ENCODE measurements at places on chromosomes 3 and 15. TPM values are rescaled to one million over a fixed set of nuclear protein-coding genes. Genes with fewer than 3 reads are reported as not detected.

The LHFPL4 gene
- total RNA-seq = under 0.01 TPM

The ASB7 gene
- 9.1 TPM for total RNA-seq

The ALDH1A3 gene
- total RNA-seq = 25.4 TPM

The AHSG gene
- total RNA-seq = 0.75 TPM

The FETUB gene
- total RNA-seq = 0.04 TPM

The SLCO2A1 gene
- 0.49 TPM for total RNA-seq

The CATSPER2 gene
- total RNA-seq = 0.93 TPM

The SLCO3A1 gene
- 1.7 TPM for total RNA-seq

The ZNF80 gene
- 0.04 TPM for total RNA-seq

The PLA2G4B gene
- total RNA-seq = 7.2 TPM

The NDN gene
- total RNA-seq = 200 TPM

The SHQ1 gene
- 20.7 TPM for total RNA-seq

The ALS2CL gene
- total RNA-seq = 5.1 TPM

DNA sequence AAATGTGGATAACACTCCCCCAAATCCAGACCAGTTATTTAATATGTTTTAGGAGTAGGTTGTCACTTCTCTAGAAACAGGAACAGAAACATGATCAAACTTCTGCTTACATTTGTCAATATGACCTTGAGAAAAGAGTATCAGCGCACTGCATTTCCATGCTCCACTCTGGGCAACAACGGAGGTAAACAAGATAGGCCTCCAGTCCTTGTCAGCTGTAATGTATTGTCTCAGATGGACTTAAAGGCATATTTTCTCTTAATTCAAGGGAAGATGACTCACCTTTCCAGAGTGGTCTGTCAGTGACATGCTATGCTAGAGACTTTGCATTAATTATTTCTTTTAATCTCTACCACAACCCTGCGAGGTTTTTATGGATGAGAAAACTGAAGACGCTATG, 51.6 kb upstream of the TCF12 start:
- DNase-seq = no peak

- no peak for DNase-seq
Observed at GRCh38 chr15:59282515-59283337, 76.1 kb downstream of the LDHAL6B start.

- no peak for DNase-seq
Observed at GRCh38 chr3:189952272-189952671, 168.4 kb downstream of the P3H2 start.

- no peak for DNase-seq
Observed at GRCh38 chr3:126644615-126645014, 10.3 kb downstream of the TXNRD3 start.

DNA sequence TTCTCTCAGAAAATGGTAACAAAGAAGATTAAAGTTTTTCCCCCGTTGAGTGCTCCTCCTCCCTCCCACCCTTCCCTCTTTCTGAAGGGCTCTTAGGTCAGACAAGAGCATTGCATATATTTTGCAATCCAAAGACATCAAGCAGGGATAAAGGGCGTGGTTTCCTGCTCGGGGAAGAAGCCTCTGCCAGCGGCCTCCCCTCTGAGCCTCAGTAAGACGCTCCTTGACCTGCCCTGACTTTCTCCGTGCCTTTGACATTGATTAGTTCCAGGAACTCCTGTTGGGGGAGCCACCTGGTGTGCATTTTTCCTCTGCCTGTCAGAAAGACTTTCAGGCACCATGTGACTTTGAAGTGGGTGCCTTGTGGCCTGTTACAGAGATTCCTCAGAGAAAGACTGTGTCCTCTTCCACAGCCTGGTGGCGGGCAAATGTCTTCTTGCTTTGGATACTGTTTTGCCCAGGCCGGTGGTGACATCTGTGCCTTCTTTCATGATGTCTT, 87.2 kb upstream of the TBL1XR1 start:
- DNase-seq = peak; percentile 66

DNA sequence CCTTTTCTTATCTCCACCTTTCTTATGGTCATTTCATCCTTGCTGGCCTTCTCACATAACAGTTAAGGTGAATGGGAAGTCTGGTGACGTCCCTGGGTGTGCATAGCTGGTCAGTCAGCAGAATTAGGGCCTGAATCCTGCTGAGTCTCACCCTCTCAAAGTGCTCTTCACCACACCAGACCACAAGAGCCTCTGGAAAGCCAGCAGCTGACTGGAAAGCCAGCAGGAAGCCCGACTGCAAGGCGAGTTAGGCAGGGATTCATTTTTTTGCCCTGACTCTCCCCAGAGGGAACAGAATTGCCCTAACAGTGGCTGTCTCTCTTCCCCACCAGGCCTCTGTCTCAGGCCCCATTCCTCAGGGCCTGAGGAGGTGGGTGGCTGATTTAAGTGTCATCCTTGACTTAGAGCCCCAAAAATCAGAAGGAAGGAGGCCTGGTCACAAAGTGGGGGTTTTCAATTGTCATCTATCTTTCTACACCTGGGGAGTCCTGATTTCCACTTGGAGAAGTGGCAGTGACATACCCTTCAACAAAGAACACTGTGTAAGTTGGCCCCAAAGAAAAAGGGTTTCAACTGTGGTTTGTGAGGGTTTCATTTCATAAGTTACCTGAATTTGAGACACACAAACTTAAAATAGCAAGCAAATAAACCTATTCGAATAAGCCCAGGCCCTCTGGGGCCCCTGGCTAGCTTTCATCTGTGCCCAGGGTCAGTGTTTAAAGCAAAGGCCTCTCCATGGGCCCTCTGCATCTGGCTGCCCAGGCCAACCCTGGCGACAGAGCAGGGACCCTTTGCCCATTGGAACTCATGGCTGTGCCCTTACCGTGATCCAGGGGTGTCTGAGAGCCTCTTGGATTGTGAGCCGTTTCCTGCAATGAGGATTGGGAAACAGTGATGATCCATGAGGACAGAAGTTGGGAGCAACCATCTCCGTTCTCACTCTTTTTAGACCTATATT, 90.5 kb upstream of the HERC1 start:
- no peak for DNase-seq

- no peak for DNase-seq
Observed at GRCh38 chr3:141853629-141854168, 22.7 kb upstream of the ATP1B3 start.

GRCh38 chr3:119508172-119508845, 10.0 kb downstream of the TIMMDC1 start:
- DNase-seq = no peak

DNA sequence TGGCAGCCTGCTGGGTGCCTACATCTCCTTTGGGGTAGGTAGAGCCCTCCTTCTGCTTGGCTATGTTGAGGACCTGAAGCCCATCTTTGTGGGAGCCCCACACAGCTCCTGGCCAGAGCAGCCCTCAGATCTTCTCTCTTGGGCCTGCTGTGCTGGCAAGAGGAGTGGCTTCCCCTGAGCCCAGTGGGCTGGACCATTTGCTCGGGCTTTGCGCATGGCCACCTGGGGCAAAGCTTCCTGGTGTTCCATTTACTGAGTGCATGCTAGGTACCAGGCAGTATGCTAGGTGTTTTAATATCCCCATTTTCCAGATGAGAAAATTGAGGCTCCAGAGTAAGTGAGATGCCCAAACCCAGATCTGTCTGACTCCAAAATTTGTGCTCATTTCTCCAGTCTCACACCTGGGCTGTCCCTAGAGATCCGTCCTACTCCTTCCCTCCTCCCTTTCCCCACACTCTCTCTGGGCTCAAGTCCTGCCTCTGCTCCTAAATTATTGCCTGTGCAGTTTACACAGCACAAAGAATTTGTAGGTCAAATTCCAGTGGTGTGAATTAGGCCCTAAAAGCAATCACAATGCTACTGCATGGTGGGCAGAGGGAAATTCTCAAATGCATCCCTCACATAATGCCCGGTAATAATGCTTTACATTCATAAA, 39.7 kb downstream of the SLC28A1 start:
- DNase-seq = no peak

DNA sequence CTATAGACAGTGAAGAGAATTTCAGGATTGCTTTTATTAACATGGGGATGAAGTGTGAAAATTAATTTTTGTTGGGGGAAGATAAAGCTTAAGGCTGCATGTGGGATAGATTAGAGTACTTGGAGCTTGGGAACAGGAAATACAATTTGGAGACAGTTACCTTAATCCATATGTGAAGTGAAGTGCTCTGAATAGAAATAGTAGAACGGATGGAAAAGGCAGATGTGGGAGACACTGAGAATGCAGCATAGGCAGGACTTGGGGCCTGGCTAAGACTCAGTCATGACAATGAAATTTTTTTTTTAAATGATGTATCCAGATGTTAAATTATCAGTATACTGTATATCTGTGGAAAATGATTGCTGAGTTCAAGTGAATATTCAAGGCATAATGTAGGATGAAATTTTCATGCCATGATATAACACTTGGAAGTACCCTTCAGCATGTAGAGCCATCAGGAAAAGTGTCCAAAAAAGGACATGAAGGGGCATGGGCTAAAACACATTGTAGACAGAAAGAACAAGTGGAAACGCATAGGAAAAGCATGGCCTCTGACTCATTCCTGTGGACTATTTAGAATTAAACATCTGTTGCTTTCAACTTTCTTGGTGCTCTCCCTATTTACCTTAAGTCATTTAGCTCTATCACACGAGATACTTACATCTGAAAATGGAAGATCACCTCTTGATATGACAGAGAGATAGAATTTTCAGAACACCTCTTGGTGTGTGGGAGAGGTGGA, 134.8 kb downstream of the RBMS3 start:
- peak; percentile 94 for DNase-seq

DNA sequence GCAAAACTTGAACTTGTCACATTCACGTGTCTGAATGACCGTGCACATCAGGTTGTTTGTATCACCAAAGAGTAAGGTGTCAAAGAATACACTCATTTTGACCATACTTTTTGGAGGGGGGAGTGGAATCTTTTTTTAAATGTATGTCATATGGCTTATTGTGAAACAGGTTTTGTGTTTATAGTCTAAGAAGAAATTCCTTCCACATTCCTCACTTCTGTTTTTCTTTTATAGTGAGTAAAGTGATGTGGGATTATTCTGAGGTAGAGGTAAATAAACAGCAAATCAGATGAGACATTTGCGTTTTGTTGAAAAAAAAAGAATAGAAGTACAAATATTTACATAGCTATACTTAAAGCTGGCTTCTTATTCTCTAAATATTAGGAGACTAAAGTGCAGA, 33.0 kb downstream of the SRP14 start:
- no peak for DNase-seq

DNA sequence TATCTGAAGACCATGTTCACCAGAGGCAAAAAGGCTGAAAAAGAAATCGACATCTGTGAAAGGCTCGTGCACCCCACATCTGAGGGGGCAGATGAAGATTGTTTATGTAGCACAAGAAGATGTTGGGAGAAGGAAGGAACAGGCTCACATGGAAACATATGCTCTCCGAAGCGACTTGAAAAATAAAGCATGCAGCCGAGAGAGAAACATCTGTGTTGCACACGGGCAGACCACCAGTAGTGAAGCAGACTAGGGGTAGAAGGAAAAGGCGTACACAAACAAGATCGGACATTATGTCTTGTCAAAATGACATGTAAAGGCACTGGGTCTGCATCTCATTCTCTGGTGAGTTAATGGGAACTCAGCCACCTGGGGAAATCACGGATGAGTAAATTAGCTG, 356.5 kb downstream of the ZIC4 start:
- DNase-seq = peak; percentile 55

GRCh38 chr3:60758171-60758570, 493.1 kb downstream of the FHIT start:
- no peak for DNase-seq

- DNase-seq = peak; percentile 54
Observed at GRCh38 chr3:150870406-150870805, 34.8 kb downstream of the MINDY4B start.

DNA sequence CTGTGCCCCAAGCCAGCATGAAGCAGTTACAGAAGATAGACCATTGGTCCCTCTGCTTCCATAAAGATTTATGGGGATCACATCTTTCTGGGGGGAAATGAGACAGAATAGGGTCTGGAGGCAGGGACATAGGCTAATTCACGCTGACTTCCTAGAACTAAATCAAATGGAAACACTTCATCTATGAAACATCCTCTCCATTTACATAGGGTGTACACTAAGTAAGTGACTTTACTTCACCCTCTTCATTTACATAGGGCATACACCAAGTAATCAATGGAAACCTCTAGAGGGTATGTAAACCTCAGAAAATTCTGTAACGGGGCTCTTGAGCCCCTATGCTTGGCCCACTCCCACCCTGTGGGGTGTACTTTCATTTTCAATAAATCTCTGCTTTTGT, 10.1 kb downstream of the LINS1 start:
- DNase-seq = no peak

DNA sequence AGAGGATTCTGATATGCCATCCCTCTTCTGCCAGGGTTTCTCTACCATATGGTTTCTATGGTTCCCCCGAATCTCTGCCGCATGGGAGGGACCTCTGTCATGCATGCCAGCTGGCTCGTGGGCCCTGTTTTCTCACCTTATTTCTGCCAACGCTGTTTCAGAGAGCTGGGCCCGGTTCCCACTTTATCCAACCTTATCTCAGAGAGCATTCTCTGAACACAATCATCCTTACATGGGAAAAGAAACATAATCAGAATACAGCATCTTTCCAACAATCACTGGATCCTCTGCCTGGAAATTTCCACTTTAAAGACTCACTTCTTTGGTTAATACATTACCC, 234.5 kb upstream of the ZBTB20 start:
- DNase-seq = peak; percentile 18

- DNase-seq = no peak
Observed at GRCh38 chr3:79249701-79250100, 518.1 kb downstream of the ROBO1 start.

GRCh38 chr3:190169877-190170276, 49.2 kb upstream of the P3H2 start:
- DNase-seq = no peak

DNA sequence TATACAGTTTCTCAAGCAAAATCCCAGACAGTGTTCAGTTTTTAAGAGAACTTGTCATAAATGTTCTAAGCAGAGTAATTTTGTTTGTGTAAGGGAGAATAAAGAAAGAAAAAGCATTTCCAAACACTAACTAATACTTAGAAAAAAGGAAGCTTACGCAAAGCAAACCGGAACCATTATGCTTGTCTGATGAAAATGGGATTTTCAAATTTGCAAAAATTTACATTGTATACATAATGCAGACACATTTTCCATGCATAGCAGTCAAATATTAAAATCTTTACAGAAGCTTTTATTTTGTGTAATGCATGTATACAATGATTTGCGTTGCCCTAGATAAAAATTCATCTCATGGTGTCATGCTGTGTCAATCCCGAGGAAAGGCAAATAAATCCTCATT, 229.0 kb downstream of the SLC9A9 start:
- DNase-seq = no peak

DNA sequence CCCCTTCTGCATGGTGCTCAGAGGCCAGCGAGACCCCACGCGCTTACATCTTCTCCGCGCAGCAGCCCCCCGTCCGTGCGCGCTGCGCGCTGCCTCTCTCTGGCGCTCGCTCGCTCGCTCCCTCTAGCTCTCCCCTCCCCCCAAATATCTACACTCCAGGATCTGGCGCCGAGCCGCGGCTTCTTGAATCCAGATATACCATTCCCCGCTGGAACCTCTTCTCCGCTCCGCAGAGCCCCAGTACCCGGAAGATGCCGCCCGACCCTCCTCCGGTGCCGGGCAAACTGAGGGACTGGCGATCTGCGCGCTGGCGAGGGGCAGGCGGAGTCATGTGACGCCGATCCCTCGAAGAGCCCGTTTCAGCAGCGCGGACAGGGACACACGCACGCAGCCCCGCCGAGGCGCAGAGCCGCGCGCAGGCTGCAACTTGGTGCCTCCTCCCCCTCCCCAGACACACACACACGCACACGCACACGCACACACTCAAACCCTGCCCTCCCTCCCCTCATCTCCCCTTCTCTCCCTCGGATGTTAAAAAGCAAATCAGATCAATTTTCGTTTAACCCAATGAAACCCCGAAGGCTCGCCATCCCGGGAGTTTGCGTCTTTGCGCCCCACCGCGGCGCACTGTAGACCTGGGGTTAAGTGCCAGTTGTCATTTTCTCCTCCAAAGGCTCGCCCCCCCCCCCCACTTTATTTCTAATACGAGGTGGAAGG, at the start of gene RASGRF1:
RASGRF1 (minus strand) TSS at position 294 of the 717 bp plus-strand sequence; CDS start at position 12, 282 bp downstream.
- peak; percentile 36 for DNase-seq
